ENCODE measurements at places on chromosomes 2 and 18. TPM values are rescaled to one million over a fixed set of nuclear protein-coding genes. Genes with fewer than 3 reads are reported as not detected.

Gene PRSS56
- polyA plus RNA-seq: not detected

- H3K4me3 ChIP-seq: no peak overlapping the region
- H3K4me1 ChIP-seq: no peaks in the 10 kb centered on the region
- DNase-seq: no peak
- peak overlapping the region; percentile 70 for H3K27ac ChIP-seq
These were observed 958.9 kb downstream of the DCDC2C start for GRCh38 chr2:4662161-4662779.

Gene SIX2
- 1.3 TPM for polyA plus RNA-seq

Gene OTOS
- polyA plus RNA-seq: 0.34 TPM

Gene CTDSP1
- 48.4 TPM for polyA plus RNA-seq

DNA sequence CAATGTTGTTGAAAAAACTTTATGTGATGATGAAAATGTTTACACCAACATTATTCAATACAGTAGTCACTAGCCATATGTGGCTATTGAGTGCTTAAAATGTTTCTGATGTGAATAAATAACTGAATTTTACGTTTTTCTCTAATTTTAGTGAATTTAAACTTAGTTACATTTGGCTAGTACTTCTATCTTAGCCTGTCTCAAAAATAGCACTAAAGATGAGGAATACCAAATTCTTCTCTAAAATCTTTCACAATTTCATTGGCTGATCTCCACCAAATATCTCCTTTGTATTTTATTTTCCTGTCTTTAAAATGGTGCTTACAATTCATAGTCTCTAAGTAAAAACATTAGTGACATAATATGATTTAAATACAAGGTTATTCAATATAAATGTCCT, 83.7 kb upstream of the RND3 start:
- no peak overlapping the region for H3K4me3 ChIP-seq
- peaks cover 21% of the 10 kb centered on the region for H3K4me1 ChIP-seq
- H3K27ac ChIP-seq: no peak overlapping the region
- no peaks in the 10 kb centered on the region for H3K27me3 ChIP-seq

Gene EN1
- polyA plus RNA-seq: 1.3 TPM

DNA sequence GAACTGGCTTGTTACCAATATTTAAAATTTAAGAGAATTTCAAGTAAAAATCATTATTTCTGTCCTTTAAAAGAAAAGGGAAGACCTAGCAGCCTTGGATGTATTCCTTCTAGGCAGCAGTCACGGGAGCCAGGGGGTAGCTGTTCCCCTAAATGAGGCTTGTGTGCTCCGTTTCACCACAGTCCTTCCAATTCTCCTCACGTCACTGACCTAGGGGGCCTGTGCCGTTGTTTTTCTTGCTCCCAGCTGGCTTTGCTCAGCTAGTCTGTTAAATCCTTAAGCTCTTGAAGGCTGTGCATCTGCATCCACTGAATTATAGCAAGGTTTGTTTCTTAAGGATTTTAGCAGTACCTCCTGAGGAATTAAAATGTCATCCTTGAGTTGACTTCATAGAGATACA, 9.9 kb downstream of the KLHL23 start:
- no peaks in the 10 kb centered on the region for H3K27me3 ChIP-seq
- no peak for DNase-seq
- no peak overlapping the region for H3K27ac ChIP-seq
- H3K36me3 ChIP-seq: no peaks in the 10 kb centered on the region

DNA sequence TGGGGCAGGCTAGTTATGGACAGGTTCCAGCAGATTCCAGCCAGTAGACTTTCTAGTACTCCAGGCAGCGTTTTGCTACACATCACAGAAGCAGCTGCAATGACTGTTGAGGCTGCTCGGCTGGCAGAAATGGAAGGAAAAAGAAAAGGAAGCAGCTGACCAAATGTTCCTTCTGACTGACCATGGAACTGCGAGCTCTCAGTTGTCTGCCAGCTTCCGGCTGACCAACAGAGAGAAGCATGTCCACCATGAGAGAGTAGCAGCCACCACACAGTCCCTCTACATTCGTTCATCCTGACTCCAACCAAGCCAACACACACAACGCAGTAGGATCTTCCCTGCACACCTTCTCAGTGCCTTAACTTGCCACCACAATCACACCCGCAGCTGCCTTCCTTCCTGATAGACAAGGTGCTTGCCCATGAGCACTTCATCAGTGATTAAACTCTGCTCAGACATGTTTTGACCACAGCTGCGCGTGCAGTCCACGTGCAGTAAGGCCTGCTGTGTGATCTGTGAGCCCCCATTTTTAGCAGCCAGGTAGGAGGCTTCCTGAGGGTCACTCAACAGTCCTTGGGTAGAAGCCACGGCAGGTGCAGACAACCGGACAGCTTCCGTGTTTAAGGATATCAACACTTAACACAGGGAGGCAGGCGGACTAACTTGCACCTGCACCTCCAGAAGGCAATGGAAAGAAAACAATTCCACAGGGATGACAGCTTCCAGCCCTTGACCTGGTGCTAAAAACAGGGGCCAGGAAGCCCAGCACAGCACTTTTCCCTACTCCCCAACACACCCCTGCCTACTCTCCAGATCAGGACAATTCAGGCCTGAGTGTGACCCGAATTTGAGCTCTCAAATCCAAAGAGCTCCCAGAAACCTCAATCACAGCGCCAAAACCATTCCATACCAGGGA, 996 bp downstream of the TGFBRAP1 start:
- H3K27ac ChIP-seq: peak overlapping the region; percentile 87
- peaks cover 25% of the 10 kb centered on the region for H3K4me1 ChIP-seq
- H3K4me3 ChIP-seq: peak overlapping the region; percentile 83
- H3K27me3 ChIP-seq: no peaks in the 10 kb centered on the region
- peak; percentile 24 for DNase-seq

Gene LDLRAD4
- 17.5 TPM for polyA plus RNA-seq

GRCh38 chr18:9925369-9925768, 11.6 kb downstream of the VAPA start:
- no peak overlapping the region for H3K27ac ChIP-seq
- H3K27me3 ChIP-seq: no peaks in the 10 kb centered on the region
- H3K4me3 ChIP-seq: no peak overlapping the region
- no peaks in the 10 kb centered on the region for H3K36me3 ChIP-seq
- peaks cover 28% of the 10 kb centered on the region for H3K4me1 ChIP-seq

DNA sequence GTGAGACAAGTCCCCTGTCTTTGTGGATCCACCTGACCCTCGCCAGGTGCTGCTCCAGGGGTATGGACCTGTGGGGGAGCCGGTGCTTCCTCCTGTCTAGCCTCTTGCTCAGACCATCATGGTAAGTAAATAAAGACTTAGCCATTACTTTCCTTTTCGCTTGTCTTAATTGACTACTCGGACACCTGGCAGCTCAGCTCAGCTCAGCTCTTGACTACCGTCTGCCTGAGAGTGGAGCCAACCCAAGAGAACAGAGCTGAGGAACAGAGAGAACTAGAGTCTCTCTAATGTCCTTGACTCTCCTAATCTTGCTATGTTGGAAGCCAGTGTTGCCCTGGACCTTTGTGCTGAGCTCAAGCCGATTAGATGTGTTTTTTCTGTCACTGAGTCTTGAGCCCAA, 170.3 kb upstream of the CXCR4 start:
- no peaks in the 10 kb centered on the region for H3K4me1 ChIP-seq
- no peak for DNase-seq
- no peaks in the 10 kb centered on the region for H3K36me3 ChIP-seq
- no peak overlapping the region for H3K27ac ChIP-seq
- no peak overlapping the region for H3K4me3 ChIP-seq
- H3K27me3 ChIP-seq: no peaks in the 10 kb centered on the region

Gene TBC1D8
- polyA plus RNA-seq: 17.9 TPM

- no peaks in the 10 kb centered on the region for H3K27me3 ChIP-seq
- H3K4me3 ChIP-seq: no peak overlapping the region
- peak overlapping the region; percentile 4 for H3K27ac ChIP-seq
These were observed 743.7 kb upstream of the HS6ST1 start for GRCh38 chr2:129062146-129062912.

Gene GRHL1
- polyA plus RNA-seq: 9.5 TPM

Gene SCYGR4
- polyA plus RNA-seq: not detected

- peak; percentile 30 for DNase-seq
- no peaks in the 10 kb centered on the region for H3K27me3 ChIP-seq
- no peak overlapping the region for H3K4me3 ChIP-seq
- peaks cover 15% of the 10 kb centered on the region for H3K4me1 ChIP-seq
These were observed 210.6 kb downstream of the IKZF2 start for GRCh38 chr2:212940816-212941215.

GRCh38 chr2:97701851-97702465, 11.4 kb upstream of the ZAP70 start:
- no peak overlapping the region for H3K27ac ChIP-seq
- H3K4me3 ChIP-seq: no peak overlapping the region
- H3K4me1 ChIP-seq: no peaks in the 10 kb centered on the region
- H3K36me3 ChIP-seq: no peaks in the 10 kb centered on the region
- H3K27me3 ChIP-seq: no peaks in the 10 kb centered on the region

Gene RNU2-63P
- polyA plus RNA-seq: 1.4 TPM

- H3K4me3 ChIP-seq: peak overlapping the region; percentile 68
- DNase-seq: peak; percentile 64
- H3K4me1 ChIP-seq: peaks cover 15% of the 10 kb centered on the region
- H3K27me3 ChIP-seq: no peaks in the 10 kb centered on the region
- no peaks in the 10 kb centered on the region for H3K36me3 ChIP-seq
These were observed 1.1 kb upstream of the LIPG start for GRCh38 chr18:49560624-49561288.

DNA sequence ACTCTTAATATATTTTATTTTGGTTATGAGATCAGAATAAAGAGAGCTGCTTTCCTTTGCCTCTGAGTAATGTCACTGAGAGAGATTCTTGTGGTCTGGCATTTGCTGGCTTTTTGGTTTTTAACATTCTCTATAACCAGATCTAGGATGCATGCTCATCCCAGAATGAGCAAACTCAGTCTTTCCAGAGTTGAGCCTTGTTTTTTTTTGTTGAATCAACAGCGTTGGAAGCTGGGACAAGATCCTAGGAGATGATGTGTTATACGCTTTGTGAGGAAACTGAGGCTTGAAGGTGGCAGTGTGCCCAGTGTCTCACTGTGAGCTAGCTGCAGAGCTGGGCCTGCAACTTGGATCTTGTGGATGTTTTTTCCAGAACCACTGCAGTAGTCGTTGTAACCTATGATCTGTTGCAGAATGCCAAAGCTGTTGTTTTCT, 19.5 kb downstream of the MYO1B start:
- H3K36me3 ChIP-seq: no peaks in the 10 kb centered on the region
- no peak for DNase-seq
- H3K27ac ChIP-seq: no peak overlapping the region
- no peak overlapping the region for H3K4me3 ChIP-seq
- H3K27me3 ChIP-seq: no peaks in the 10 kb centered on the region

DNA sequence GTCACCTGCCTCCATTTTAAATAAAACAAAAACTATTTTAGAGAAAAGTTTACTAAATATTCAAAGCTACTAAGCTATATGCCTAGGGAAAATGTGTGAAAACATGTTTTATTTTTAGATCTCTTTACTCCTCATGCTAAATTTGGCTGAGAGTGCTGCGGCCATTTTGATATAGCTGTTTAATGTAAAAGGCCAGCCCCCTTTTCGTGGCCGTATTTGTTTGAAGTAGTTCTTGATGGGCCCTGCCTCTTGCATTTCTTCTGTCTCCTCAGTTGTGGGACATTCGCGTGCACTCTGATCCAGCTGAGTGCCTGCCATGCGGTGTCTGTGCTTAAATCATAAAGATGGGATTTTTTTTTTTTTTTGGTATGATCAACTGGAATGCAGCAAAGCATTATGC, 64.0 kb downstream of the ZNF407 start:
- no peaks in the 10 kb centered on the region for H3K27me3 ChIP-seq
- no peak for DNase-seq
- H3K4me3 ChIP-seq: no peak overlapping the region
- H3K27ac ChIP-seq: no peak overlapping the region

- no peaks in the 10 kb centered on the region for H3K27me3 ChIP-seq
- no peak for DNase-seq
- no peaks in the 10 kb centered on the region for H3K36me3 ChIP-seq
- H3K4me1 ChIP-seq: peaks cover 19% of the 10 kb centered on the region
- no peak overlapping the region for H3K4me3 ChIP-seq
These were observed 7.0 kb downstream of the TMEM131 start for GRCh38 chr2:97988722-97989121.

- H3K36me3 ChIP-seq: no peaks in the 10 kb centered on the region
- H3K27me3 ChIP-seq: no peaks in the 10 kb centered on the region
- DNase-seq: no peak
- H3K4me1 ChIP-seq: no peaks in the 10 kb centered on the region
These were observed 288.9 kb upstream of the ETAA1 start for GRCh38 chr2:67108231-67108630.

Gene LOXHD1
- polyA plus RNA-seq: not detected

GRCh38 chr2:169746240-169746639, 12.6 kb downstream of the KLHL23 start:
- H3K27me3 ChIP-seq: no peaks in the 10 kb centered on the region
- no peak for DNase-seq
- H3K4me3 ChIP-seq: no peak overlapping the region
- no peaks in the 10 kb centered on the region for H3K36me3 ChIP-seq
